ENCODE measurements at places on chromosomes 6 and 20. TPM values are rescaled to one million over a fixed set of nuclear protein-coding genes. Genes with fewer than 3 reads are reported as not detected.

GRCh38 chr6:145272246-145272645 is 463.1 kb downstream of the EPM2A start:
- DNase-seq = no peak

DNA sequence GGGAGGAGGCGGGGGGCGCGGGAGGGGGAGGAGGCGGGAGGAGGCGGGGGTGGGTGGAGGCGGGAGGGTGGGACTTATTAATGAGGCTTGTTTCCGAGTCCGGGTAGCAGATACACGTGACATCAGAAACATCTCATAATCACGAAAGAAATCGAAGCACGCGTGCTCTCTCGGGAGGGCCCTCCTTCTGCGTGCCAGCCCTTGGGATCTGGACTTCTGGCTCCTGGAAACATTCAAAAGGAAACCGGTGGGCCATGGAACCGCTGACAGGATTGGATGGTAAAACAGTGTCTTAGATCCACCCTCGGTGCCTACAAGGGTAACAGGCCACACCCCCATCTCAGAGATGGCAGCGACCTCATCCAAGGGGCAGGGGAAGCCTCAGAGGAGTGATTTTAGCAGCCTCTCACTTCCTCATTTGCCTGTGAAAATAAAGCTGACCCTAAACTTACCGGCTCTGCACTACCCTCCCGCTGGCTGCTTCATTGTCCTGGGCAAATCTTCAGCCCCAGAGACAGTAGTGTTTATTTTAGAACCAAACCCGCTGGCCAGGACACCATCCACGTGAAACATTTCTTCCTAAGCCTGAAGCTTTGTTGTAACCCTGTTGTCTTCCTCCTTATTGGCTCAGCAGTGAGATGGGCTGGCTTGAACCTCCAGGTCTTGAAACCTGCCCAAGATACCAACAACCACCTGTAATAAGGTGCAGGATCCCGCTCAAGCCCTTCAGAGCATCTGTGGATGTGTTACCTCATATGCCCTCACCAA is 97.5 kb downstream of the PSMG4 start:
- no peak for DNase-seq

The RMND1 gene
- total RNA-seq = 27.4 TPM

GRCh38 chr20:19609642-19610223 is 148.3 kb upstream of the RIN2 start:
- DNase-seq = no peak

DNA sequence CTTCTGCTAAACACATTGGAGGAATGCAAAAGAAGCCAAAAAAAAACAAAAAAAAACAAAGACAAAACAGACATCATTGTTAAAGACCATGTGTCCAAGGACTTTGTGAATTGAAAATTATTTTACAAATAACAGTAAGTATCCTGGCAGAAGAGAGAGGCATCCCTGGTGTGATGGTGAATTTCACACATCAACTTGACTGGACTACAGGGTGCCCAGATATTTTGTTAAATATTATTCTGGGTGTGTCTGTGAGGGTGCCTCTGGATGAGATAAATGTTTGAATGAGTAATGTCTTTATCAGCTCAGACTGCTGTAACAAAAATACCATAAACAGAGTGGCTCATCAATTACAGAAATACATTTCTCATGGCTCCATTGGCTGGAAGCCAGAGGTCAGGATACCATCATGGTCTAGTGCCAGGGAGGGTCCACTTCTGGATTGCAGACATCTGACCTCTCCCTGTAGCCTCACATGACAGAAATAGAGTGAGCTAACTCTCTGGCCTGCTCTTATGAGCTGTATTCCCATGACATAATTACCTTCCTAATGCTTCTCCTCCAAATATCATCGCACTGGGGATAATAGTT is 12.2 kb upstream of the C6orf118 start:
- no peak for DNase-seq

The NMBR gene
- not detected for total RNA-seq

- no peak for DNase-seq
Measured at GRCh38 chr6:149008741-149009140, 261.9 kb downstream of the UST start.

- DNase-seq = no peak
Measured at GRCh38 chr6:156113631-156114030, 658.0 kb upstream of the NOX3 start.

- no peak for DNase-seq
Measured at GRCh38 chr6:106275692-106276091, 49.9 kb downstream of the ATG5 start.

The CCR6 gene
- total RNA-seq = not detected

GRCh38 chr6:117409420-117409819 is 16.3 kb downstream of the ROS1 start:
- no peak for DNase-seq

DNA sequence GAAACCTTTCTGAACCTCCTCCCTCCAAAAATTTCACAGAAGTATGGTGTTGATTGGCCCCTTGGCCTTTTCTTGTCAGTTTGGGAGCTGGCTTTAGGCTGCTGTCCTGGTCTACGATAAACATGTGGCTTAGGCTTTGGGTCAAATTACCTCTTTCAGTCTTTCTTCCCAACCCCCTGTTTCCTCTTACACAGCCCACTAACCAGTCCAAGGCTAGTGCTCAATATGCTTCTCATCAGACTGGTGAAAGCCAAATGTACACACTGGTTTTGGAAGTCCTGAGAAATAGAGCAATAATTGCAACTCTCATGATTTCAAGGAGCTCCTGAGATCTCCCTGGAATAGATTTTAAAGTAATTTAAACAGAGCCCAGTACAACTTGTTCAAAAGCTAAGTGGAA is 933.7 kb upstream of the GJE1 start:
- no peak for DNase-seq

- no peak for DNase-seq
Measured at GRCh38 chr20:43284486-43284885, 94.8 kb upstream of the PTPRT start.

DNA sequence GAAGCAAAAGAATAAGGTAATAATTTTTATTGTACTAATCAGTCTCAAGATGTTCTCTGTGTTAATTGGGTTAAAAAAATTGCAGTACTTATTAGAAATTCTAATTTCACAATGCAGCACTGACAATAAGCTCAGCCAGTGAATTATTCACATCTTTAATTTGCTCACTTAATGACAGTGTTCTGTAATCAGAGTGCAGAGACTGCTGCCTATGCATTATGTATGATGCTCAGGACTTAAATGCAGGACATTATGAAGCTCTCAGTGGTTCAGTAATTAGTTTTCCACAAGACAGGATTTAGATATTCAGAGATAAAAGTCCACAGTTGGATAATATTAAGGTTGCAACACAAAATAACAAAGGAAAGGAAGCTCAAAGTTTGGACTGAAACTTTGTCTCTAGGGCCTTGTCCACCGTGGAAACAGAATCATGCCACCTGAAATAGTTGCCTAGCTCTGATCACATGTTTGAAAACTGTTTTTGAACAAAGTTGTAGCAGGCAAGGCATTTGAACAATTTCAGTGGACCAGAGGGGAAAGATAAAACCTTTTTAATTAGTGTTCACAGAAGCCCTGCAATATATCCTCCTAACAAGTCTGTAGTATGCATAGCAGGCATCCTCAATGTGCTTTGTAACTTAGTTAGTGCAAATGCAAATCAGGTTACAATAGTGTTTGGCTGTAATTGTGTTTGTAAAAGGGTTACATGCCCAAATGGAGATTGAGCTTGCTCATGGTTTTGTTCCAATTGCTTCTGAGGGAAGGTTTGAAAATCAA is 23.7 kb upstream of the MMS22L start:
- no peak for DNase-seq

- no peak for DNase-seq
Measured at GRCh38 chr6:115870464-115870863, 190.2 kb downstream of the FRK start.

GRCh38 chr6:90149280-90149679 is 147.4 kb downstream of the BACH2 start:
- DNase-seq = no peak

- DNase-seq = no peak
Measured at GRCh38 chr6:115885636-115886366, 174.9 kb downstream of the FRK start.

GRCh38 chr6:14372734-14373489 is 255.3 kb downstream of the CD83 start:
- no peak for DNase-seq

The FLRT3 gene
- total RNA-seq = 0.69 TPM

DNA sequence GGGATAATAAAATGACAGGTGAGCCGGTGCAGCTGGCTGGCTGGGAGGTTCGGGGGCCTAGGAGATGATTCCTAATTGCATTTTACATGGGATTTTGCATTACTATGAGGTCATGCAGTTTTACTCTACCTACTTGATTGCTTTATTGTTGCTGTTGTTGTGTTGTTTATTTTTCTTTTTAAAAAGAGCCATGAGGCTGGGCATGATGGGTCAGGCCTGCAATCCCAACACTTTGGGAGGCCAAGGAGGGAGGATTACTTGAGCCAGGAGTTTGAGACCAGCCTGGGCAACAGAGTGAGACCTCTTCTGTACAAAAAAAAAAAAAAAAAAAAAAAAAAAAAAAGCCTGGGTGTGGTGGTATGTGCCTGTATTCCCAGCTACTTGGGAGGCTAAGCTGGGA is 104.8 kb downstream of the GJA1 start:
- DNase-seq = no peak

All from NCI-H460 (cell line).